ENCODE measurements at places on chromosomes 2 and 18.
A peak's percentile ranks its signal among the peaks of the same experiment; 100 is the strongest.

DNA sequence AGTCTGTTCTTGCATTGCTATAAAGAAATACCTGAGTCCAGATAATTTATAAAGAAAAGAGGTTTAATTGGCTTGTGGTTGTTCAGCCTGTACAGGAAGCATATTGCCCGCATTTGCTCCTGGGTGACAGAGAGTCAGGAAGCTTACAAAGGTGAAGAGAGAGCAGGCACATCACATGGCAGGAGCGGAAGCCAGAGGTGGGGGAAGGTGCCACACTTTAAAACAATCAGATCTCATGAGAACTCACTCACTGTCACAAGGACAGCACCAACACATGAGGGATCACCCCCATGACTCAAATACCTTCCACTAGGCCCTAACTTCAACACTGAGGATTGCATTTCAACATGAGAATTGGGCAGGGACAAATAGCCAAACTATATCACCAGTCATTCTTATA is 124.8 kb upstream of the COL5A2 start:
- peak; percentile 58 for DNase-seq

GRCh38 chr18:76338619-76339245 is 156.3 kb downstream of the ZNF516 start:
- no peak for DNase-seq

GRCh38 chr18:49072524-49072934 is 121.8 kb upstream of the SMAD7 start:
- DNase-seq, result no peak

- DNase-seq, result peak; percentile 55
Observed at GRCh38 chr18:58692422-58693185, 21.3 kb downstream of the MALT1 start.

DNA sequence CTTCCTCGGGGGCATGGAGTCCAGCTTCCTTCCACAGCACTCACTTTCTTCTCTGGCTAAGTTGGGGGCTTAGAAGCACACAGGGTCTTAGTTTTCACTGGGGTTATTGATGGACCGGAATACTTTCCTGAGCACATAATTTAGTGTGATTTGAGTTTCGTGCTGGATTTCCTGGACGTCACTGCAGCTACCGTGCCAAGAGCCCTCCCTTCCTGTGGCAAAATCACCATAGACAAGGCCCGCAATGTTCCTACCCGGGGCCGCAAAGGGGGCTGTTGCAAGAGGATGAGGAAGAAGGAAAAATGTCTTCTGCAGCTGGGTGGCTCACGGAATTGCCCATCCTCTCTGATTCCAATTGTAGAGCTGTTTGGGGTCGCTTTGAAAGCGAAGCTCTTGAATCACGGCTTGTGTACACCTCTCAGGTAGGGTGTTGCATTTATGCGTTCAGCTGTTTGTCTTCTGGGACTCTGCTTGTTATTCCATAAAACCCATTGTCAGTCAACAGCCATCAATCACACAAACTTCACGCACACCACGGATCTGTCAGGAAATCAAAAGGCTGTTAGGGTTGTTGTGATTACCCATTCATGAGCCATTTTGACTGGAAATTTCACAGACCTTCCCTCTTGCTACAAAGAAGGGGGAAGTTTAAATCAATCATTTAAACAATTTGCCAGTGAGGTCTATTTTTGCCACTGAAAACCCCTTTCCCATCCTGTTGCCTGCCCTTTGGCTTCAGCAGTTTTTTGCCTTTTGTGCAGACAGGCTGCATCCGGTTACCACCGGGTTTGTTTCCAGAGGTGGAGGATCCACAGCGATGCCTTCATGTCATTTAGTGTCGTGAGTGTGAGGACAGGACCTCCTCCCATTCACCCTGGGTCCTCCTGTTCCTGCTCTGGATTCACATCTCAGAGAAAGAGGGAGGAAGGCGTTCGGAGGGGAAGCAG is 36.0 kb downstream of the SMIM21 start:
- no peak for DNase-seq

- DNase-seq, result no peak
Observed at GRCh38 chr2:130834091-130834930, 2.4 kb upstream of the ARHGEF4 start.

GRCh38 chr2:58950795-58951462 is 709.8 kb upstream of the FANCL start:
- DNase-seq, result no peak

DNA sequence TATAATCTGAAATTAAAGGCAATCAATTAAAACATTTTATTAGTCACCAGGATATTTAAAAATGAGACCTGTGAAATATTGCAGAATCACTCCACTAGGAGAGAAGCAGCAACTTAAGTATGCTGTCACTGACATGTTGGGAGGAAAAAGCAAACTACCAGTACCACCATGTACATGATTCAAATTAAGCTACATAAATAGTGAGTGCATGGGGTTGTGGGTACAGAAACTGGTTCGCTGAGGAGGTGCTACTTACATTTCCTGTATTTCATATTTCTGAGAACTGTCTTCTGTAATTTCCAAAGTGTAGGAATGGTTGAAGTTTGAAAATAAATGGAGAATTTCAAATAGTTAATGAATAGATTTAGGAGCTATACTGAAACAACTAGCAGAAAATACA is 7.9 kb upstream of the NR4A2 start:
- no peak for DNase-seq

- no peak for DNase-seq
Observed at GRCh38 chr2:26002632-26003310, 20.5 kb upstream of the KIF3C start.

DNA sequence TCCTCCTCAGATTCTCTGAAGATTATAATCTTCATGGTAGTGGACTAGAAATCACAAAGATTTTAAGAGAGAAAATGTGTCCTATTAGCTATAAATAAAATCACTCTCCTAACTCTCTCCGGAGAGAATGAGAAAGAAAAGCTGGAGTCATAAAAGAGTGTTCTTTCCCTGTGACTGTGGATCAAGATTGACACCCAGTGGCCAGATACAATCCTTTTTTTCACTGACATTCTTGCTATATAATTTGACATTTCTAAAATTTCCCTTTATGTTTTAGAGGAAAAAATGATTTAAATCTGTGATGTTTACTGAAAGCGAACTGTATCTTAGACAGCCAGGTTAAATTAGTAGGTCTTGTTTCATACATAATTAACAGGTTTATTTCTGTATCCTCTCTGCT is 35.4 kb upstream of the LRP2 start:
- no peak for DNase-seq

GRCh38 chr2:38602732-38603401 is at the start of gene HNRNPLL:
Gene HNRNPLL, minus strand, starts transcription at chr2:38602928. Its CDS starts 302 bp downstream, at chr2:38602626.
- peak; percentile 92 for DNase-seq

DNA sequence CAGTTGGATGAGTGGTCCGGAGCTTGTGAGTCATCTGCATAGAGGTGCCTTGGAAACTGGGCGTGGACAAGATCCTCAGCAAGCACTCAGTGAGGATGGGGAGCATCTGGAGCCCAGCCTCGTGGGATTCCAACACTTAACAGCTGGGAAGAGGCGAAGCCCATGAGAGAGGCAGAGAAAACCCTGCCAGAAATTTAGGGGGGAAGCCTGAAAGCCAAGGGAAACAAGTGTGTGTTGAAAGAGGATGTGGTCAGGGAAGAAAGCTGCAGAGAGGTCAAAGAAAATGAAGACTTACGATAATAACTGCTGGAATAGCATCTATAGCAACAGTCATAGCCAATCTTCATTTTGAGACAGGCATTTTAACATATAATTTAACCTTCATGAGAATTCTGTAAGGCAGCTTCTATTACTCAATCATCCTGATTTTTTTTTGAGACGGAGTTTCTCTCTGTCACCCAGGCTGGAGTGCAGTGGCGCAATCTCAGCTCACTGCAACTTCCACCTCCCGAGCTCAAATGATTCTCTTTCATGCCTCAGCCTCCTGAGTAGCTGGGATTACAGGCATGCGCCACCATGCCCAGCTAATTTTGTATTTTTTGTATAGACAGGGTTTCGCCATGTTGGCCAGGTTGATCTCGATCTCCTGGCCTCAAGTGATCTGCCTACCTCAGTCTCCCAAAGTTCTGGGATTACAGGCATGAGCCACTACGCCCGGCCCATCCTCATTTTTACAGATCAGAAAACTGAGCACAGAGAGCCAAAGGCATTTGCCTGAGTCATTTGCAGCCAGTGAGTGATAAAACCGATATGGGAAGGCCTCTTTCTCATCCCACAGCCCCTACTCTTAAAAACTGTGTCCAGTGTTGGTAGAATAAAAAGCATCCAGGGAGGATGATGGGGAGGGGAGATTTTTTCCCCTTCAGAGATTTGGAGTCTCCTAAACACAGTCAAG is 214.4 kb upstream of the EPAS1 start:
- no peak for DNase-seq

DNA sequence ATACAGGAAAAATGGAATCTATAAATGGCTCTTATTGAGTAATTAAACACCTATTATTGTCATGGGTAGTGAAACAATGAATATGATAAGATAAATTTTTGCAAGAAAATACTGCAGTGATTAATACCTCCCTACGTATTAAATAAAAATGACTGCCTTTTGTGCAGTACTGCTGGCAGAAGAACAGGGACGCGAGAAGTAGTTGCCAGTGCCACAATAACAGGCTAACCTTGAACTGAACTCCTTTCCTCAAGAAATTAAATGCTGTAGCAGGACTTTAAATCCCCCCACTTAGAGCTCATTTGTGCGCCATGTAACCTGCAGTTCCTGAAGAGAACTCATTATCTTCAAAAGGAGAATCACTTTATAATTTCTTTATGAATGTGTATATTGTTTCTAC is 24.6 kb downstream of the FIGN start:
- no peak for DNase-seq

DNA sequence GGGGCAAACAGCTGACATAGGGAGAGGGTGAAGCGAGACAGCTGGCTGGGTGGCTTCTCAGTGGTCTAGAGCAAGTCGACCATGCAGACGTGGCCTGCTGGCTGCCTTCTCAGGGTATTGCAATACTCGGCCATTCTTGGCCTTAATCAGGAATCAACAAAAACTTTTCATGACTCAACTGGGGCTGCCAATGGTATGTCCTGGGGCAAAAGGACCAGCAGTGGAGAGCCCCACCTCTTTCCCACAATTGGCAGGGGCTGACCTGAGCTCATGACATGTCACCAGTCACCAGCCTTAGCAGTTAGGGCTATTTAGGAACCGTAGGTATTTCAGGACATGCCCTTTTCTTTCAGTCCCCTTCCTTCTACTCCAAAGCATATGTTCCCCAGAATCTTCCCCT is 19.1 kb downstream of the PLA2R1 start:
- DNase-seq, result no peak

- DNase-seq, result no peak
Observed at GRCh38 chr2:121875585-121876185, 120.2 kb downstream of the TSN start.

- no peak for DNase-seq
Observed at GRCh38 chr2:168819829-168820489, 17.5 kb downstream of the NOSTRIN start.

DNA sequence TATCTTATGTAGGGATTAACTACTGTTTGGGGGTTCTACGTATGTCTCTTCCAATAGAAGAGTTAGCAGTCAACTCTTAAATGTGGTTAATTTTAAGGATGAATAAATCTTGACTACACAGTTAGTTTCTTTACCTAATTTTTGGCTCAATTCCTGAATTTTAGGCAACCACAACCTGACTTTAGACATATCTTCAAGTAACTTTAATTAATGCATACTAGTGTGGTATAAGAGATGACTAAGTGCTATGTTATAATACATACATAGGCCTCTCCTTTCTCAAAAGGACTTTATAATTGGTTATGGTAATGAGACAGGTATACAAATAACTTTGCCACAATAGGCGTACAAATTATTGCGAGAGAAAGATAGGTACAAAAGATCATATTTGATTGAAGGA is 312.0 kb downstream of the IRS1 start:
- DNase-seq, result no peak

GRCh38 chr2:3168230-3168891 is 209.3 kb downstream of the EIPR1 start:
- DNase-seq, result no peak

- no peak for DNase-seq
Observed at GRCh38 chr2:62941413-62941812, 109.2 kb upstream of the OTX1 start.

- no peak for DNase-seq
Observed at GRCh38 chr18:36132756-36133155, 3.1 kb downstream of the ELP2 start.

- DNase-seq, result no peak
Observed at GRCh38 chr18:69408522-69408921, 7.8 kb downstream of the DOK6 start.

GRCh38 chr2:9657731-9658130 is 26.9 kb upstream of the YWHAQ start:
- DNase-seq, result no peak

DNA sequence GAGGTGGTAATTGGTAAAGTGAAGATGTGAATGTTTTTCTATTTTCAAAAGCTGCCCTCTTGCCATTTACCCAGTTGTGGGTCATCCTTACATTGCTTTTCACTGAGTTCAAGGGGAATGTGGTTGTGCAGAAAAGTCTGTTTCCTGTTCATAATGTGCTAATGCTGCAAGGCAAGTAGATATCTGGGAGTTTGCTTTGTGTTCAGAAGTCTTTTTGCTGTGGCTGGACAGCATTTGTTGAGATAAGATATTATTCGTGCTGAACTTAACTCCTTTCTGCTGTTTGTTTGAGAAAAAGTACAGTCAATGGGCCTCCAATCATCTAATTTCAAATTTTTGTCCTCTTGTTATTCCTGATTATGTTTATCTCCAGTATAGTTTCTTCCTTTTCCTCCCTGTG is 263.2 kb downstream of the LTBP1 start:
- no peak for DNase-seq

DNA sequence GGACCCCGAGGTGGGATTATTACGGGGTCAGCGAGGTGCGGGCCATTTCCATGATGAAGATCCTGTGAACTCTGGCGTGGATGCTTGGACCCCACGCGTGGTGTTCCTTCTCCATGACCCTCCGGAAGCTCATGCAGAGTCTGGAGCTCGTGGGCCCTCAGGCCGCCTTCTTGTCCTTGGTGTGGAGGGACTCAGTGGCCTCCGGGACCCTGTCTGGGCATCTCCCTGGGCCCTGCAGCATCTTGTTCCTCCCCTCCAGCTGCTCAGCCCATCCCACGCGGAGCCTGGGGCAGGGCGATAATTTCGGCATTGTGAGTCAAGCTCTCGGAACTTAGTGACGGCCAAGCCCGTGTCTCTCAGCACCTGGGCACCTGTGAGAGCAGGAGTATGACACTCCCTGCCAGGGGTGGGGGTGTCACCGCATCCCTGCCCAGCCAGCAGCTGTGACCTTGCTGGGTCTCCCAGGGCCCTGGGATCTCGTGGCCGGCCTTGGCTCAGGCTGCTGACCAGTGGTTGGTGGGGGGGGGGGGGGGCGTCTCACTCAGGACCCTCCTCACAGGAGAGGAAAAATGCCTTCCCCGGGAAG is 24.6 kb downstream of the RTP5 start:
- DNase-seq, result no peak

GRCh38 chr2:177265824-177266817 is 1.6 kb upstream of the NFE2L2 start:
- DNase-seq, result peak; percentile 33

GRCh38 chr18:57959278-57959677 is 84.7 kb upstream of the NEDD4L start:
- DNase-seq, result peak; percentile 2

- no peak for DNase-seq
Observed at GRCh38 chr2:36538335-36538734, 59.6 kb downstream of the FEZ2 start.

All from CD4-positive, alpha-beta memory T cell (primary cell).